Fibroblast of pulmonary artery (primary cell): ENCODE measurements at places on chromosomes 2 and 18.
A peak's percentile ranks its signal among the peaks of the same experiment; 100 is the strongest.

DNA sequence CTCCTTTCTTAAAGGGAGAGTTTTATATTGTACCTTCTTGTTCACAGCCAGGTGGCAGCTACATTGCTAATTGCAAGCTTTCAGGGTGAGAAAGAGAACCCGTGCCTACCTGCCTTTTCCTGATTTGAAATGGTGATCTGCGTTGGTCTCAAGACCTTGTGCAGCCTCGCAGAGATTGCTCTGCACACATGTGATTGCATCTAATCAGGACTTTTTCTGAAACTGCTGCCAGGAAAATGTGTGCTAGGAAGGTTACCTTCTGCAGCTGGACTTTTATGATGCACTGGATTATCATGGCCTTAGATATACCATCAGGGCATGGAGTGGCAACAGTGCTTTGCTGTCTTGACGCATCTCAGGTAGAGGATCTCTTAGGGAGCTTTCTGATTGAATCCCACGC is 45.1 kb downstream of the AGAP1 start:
- DNase-seq, result no peak

- DNase-seq, result no peak
Observed at GRCh38 chr2:108228537-108228936, 11.2 kb upstream of the SULT1C3 start.

- DNase-seq, result peak; percentile 81
Observed at GRCh38 chr2:160574468-160575140, 81.0 kb upstream of the RBMS1 start.

DNA sequence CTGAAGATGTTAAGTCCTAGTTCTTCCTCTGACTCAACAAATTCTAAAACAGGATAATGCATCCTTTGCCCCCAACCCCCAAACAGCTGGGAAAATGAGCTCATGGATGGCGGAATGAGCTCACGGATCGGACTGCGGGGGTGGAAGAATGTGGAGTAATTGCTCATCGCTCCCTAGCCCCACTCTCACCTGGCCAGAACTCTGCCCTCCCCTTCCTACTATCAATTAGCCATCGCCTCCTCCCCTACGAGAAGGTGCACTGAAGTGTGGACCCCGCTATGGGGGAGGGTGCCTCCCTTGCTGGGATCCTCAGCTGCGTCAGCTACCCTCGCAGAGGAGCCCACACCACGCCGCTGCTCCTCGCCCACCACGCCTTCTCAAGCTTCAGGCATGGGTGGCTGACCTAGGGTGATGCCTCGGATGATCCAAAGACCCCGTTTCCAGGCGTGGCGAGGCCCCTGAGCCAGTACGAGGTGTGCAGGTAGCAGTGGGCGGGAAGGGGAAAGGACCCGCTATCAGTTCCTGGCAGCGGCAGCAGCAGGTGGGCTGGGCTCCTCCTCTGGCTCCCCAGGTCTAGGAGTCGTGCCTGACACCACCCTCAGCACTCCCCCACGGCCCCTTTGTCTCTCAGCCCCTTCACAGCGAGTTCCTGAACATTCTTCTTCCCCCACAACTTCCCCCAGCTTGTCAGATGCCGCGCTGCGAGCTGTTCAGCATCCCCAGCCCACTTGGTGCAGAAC is 82.1 kb upstream of the POMC start:
- DNase-seq, result peak; percentile 56

DNA sequence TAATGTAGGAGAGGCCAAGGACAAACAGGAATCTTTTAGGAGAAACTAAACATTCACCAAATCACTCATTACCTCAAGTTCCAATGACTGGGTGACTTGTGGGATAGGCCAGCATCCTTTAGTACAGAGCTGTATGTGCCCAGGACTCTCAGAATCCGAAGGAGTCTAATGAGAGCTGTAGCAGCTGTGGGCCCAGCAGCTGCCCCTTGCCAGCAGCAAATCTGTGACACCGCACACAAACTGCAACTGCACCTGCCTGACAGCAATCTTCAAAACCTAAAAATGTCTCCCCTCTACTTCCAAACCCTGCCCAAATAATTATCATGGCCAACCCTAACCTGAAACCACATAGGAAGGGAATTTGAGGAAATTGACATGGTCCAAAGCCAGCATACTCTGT is 44.5 kb upstream of the ACVR2A start:
- DNase-seq, result no peak

DNA sequence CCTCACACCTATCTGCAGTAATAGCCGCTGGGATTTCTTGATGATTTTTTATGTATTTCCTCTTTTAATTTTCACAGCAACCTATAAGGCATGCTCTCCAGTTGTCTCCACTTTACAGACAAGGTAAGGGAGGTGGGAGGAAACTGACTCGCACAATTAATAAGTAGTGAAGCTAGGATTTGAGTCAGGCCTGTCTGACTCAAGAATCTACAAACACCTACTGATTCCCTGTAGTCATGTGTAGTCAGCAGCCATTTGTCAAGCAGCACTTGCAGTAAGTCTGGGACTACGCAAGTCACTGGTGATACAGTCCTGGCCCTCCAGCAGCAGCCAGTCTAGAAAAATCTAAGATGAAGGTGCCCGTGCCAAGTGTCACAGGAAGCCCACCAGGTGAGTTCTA is 193.6 kb upstream of the PKDCC start:
- DNase-seq, result no peak

GRCh38 chr2:70962885-70963878 is 15.2 kb upstream of the ANKRD53 start:
- no peak for DNase-seq

GRCh38 chr2:95091885-95092555 is 29.6 kb downstream of the MRPS5 start:
- no peak for DNase-seq

DNA sequence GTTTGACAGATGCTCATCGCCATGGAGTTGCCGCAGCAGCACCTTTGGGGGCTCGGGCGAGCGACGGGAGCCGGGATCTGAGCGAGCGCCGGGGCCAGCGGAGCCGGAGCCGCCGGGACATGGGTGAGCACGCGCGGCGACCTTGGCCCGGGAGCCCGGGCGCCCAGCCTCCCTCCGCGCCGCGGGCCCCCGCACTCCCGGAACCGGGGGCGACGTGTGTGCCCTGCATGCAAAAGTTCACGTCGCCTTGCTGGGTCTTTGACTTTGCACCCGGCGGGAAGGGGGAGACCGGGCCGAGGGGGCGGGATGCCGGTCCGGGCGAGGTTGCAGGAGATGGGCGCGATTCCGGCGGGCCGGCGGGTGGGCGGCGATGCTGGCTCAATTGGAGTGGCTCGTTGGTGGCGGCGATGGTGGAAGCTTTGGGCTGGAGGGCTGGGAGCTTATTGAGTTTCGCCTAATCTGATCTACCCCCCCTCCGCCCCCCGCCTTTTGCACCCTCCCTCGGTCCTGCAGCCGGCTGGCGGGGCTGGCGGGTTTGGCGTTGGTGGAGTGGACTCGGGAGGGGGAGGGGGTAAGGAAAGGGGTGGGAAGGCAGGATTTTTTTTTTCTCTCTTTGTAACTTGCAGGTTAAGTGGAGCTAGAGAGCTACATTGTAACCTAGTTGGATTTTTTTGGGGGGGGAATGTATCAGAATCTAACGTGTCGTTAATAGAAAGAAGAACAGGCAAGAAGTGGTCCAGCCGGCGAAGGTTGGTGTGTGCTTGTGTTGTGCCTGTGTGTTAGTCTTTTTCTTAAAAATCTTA is at the start of gene SETBP1:
Gene SETBP1 (plus strand): TSS at position 616 of the 803 bp plus-strand sequence. CDS start 20,459 bp downstream, outside the sequence.
- peak; percentile 40 for DNase-seq

- no peak for DNase-seq
Observed at GRCh38 chr2:114769110-114769509, 326.7 kb downstream of the DPP10 start.

- peak; percentile 6 for DNase-seq
Observed at GRCh38 chr2:39243469-39244123, at the start of gene CDKL4. Gene CDKL4 (minus strand): TSS chr2:39243970.

DNA sequence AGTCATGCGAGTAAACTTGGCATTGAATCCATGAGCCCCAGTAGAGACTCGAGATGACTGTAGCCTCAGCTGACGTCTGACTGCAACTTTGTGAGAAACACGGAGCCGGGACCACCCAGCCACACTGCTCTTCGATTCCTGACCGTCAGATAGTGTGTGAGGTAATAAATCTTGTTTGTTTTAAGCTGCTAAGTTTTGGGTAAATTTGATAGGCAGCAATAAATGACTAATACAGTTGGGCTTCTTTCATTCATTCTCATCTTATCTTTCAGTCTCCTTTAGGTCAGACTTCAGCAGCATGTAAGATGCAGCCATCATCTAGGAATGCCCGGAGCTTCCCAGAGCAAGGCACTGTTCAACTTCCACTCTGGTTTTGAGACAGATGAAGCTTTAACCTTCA is 8.0 kb upstream of the KLHL29 start:
- peak; percentile 69 for DNase-seq

DNA sequence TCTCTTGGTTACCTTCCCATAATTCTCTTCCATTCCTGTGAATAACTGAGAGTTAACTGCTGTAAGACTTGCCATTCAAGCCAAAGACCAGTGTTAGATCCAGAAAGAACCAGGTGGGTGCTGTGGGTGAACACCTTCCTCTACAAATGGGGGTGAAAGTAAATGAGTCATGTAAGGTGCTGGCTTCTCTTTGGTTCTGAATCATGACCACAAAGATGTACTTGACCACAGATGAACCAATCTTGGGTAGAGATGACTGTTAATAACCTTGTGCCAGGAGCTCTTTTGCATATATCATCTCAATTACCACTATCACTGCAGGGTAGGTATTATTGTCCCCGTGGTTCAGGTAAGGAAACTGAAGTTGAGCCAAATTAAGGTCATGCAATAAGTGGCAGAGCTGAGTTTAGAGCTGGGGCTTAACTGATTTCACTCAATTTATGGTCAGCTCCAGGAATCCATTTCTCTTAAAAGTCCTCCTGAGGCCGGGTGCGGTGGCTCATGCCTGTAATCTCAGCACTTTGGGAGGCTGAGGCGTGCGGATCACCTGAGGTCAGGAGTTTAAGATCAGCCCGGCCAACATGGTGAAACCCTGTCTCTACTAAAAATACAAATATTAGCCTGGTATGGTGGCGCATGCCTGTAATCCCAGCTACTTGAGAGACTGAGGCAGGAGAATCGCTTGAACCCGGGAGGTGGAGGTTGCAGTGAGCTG is 244.9 kb upstream of the CXCR4 start:
- DNase-seq, result no peak

GRCh38 chr2:215828528-215829184 is 184.7 kb downstream of the MREG start:
- peak; percentile 86 for DNase-seq

GRCh38 chr2:182358601-182359000 is 68.2 kb downstream of the PDE1A start:
- DNase-seq, result no peak

GRCh38 chr2:237327175-237327950 is 86.6 kb downstream of the COL6A3 start:
- DNase-seq, result no peak

GRCh38 chr2:216006164-216006663 is 7.1 kb downstream of the MREG start:
- peak; percentile 61 for DNase-seq

DNA sequence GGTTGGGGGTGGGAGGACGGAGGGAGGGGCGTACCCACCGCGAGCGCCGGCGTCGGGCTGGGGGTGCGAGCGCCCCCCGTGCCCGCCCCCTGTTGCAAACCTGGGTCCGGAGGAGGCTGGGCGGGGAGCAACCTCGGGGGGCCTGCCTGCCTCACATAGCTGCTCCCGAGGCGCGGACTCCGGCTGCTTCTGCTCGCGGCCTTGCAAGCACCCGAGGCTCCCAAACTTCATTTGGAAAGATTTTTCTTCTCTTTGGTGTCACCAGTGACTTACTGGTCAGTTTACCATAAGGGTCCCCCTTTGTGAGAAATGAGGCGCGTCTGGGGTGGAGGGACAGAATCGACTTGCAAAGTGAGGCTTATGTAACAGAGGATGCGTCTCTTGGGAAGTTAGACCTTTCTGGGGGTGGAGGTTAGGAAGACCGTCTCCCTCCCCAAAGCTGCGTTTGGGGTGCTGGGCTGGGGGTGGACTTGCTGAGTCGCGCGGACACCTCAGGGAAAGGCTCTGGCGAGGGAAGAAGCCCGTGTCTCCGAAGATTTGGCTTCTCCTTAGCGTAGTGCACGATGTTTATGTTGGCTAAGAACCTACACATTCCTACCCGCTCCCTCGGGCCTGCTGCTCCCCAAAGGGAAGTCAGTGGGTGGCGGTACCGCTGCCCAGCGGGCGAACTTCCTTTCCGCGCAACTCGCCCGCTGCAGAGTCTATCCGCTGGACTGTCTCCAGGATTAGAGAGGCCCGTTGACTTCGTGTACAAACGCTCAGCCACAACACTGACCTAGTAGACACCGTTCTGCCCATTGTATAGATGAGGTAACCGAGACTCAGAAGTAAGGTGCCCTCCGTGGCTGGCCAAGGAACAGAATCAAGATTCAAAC is 559 bp downstream of the TMEM37 start:
- DNase-seq, result peak; percentile 60

DNA sequence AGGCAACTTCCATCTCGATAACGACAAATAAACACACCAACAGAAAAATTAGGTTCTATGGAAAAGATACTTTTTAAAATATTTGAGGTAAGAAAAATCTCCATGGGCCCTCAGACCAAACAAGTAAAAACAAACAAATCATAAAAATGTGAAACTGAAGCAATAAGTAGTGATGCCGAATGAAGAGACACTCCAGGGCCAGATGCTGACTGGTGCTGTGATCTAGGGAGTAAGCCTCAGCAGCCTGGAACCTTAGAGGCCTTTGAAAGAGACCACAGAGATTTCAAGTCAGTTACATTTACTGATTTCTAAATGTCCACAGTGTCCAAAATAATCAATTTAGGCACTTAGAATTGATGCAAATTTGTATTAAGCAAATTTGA is 1144.7 kb downstream of the CNTNAP5 start:
- no peak for DNase-seq

GRCh38 chr18:3584897-3585460 is 135.0 kb downstream of the TGIF1 start:
- no peak for DNase-seq

DNA sequence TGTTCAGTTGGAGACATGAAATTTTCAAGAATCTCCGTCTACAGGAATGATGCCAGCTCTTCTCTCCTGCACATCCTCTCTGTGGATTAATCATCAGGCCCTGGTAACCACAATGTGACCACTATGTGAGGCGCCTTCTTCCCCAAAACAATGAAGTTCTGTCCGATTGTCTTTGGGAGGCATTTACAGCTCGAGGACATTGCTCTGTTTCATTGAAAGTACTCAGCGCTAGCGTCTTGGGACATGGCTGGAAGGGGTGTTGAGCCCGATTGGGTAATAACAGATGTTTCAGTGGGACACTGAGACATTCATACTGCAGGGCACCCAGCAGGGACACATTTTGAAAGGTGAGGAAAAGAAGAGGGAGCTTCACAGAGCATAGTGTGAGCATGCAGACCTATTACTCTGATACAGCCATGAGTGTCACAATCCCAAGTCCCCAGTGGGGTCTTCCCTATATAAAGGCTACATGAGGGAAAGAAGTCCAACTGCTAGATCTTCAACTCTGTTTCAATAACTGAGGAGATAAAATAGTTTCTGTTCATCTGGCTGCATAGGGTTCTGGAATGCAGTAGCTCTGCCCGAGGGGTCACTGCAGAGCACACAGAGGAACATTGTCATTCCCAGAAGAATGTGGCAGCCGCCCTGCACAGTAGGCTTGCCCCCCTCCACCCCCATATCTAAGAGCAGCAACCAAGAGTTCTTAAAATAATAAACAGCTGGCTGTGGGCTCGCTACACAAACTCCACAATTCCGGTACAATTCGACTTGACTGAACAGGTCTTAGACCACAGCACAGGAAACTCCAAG is 237.3 kb downstream of the OSR1 start:
- peak; percentile 93 for DNase-seq
